ENCODE measurements at places on chromosomes 13 and 19.

DNA sequence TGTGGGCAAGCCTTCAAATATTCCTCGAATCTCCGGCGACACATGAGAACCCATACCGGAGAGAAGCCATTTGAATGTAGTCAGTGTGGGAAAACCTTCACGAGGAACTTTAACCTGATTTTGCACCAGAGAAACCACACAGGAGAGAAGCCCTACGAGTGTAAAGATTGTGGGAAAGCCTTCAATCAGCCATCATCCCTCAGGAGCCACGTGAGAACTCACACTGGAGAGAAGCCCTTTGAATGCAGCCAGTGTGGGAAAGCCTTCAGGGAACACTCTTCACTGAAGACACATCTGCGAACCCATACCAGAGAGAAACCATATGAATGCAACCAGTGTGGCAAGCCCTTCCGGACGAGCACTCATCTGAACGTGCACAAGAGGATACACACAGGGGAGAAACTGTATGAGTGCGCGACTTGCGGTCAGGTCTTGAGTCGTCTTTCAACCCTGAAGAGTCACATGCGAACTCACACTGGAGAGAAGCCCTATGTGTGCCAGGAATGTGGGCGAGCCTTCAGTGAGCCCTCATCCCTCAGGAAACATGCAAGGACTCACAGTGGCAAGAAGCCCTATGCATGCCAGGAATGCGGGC is 28.8 kb downstream of the ZNF333 start:
- no peak for DNase-seq

DNA sequence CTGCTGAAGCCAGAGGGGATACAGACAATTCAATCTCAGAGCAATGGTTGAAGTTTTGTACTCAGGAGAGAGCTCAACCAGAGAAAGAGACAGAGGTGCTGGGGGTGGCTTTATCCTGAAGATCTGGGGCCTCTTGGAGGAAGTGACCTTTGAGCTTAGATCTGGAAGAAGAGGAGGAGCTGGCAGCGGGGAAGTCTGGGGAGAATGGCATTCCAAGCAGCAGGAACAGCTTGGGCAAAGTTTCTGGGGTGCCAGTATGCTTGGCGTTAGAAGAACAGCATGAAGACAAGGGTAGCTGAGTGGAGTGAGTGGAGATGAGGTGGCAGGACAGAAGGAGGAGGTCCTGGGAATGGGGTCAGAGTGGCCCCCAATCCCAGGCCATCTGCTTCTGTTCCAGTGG is 11.3 kb downstream of the MAST3 start:
- DNase-seq, result no peak

DNA sequence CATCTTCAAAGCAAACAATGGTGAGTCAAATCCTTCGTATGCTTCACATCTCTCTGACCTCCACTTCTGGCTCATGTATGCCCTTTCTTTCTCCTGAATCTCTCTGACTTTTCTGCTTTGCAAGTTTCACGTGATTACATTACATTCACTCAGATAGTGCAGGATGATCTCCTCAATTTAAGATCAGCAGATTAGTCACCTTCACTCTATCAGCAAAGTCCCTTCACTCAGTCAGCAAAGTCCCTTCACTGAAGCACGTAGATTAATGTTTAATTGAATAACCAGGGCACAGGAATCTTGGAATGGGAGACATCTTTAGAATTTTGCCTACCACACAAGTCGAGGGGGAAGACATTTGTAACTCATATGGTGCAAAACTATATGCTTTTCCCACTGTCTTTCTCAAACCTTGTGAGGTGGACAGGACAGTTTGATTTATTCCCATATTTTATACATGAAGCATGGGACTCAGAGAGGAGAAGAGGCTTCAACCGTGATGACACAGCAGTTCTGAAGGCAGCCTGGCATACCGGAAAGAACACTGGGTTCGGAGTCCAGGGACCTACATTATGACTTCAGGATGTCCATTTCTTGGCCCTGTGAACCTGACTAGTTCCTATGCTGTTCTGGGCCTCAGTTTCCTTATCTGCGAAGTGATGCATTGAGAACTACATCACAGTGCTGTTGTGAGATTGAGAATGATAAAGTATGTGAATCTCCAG is 23.3 kb downstream of the SIGLECL1 start:
- DNase-seq, result no peak

- DNase-seq, result no peak
These were observed 49.8 kb upstream of the ESD start for GRCh38 chr13:46846726-46847125.

GRCh38 chr13:40155201-40155600 is 499.7 kb downstream of the COG6 start:
- DNase-seq, result no peak

- no peak for DNase-seq
These were observed 262.8 kb upstream of the RFC3 start for GRCh38 chr13:33554919-33555791.

DNA sequence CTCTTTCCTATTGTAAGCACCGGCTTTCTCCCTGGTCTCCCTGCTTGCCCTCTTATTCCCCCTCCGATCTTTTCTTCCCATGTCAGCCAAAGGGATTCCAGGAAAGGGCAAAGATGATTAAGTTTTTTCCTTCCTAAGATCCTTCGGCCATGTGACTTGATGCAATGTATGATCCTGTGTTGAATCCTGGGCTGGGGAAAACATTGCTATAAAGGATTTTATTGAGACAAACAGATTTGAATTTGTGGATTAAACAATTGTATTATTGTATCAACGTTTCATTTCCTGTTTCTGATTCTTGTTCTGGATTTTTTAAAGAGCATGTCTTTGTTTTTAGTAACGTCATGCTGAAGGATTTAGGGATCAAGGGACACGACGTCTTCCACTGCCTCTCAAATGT is 16.9 kb upstream of the ZNF541 start:
- no peak for DNase-seq

DNA sequence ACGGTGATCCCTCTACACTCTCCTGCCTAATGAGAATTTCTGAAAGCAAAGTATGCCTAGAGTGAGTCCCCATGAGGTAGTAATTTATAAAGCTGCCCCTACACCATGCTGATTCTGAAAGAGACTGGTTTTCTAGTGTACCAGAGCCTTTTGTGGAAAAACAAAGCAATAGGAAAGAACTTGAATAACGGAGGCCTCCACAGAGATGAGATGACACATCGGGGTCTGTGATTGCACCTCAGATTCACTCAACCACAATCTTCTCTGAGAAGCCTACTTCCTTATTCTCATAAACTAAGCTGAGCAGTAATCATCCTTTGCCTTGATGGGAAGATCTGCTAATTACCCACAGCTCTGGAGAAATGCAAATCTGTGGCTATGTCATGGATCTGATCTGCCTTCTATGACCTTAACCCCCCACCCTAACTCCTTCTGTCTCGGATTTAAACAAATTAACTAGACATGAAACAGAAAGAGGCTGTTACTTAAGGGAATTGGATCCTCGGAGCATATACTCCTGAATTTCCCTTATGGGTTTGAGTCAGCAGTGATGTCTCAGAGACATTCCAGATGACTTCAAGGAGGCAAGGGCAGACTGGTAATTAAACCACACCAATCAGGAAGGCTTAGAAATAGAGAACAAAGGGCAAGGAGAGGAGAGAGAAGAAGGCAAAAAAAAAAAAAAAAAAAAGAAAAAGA is 128.0 kb downstream of the DCT start:
- DNase-seq, result no peak

- DNase-seq, result no peak
These were observed 15.4 kb upstream of the CCNP start for GRCh38 chr19:40241809-40242384.

- DNase-seq, result no peak
These were observed 99.0 kb downstream of the PCDH20 start for GRCh38 chr13:61316647-61317046.

DNA sequence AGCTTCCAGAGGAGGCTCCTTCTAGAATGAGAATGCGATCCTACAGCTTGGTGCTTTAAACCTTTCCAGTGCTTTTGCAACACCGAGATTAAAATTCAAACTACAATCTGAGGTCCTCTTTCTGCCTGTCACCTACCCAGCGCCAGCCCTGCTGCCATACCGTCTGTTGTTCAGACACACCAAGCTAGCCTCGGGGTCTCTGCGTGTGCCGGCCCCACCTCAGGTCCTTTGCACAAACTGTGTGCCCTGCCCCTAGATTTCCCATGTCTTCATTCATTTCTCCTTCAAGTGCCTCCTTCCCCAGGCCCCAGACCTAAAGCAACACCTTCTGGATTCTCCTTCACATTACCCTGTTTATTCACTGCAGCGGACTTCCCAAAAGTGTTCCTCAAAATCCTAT is 11.1 kb downstream of the HSH2D start:
- no peak for DNase-seq

DNA sequence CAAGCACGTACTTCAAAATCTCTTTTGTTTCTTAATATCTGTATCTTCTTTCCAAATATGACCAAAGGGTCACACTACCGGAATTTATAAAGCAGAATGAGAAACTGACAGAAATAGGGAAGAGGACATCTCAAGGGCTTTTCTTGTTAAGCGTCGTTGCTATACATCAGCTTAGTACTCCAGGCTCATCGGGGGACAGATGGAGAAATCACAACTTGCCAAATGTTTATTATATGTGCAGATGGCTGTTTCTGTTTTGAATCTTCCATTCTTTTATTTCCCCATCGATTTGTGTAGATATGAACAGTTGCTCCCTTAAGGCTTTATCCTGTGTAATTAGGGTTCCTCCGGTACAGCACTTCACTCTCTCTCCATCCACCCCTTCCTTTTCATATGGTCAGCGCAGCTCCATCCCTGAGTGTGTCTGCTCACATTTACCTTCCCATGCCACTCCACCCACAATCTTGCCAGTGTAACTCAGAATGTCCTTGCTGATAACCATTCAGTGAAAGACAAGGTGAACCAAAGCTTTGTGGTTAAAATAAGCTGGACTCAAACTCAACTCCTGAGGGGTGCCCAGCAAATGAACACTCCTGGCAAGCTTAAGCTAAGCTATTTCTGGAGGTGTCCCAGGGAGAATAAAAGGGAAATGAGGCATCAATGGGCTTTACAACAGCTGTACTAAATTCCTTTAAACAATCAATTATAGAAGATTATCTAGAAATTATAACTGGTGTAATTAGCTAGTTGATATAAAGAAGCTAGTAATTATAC is 51.3 kb downstream of the TBC1D4 start:
- no peak for DNase-seq

GRCh38 chr13:44726214-44726613 is 150.1 kb upstream of the TSC22D1 start:
- DNase-seq, result no peak

- no peak for DNase-seq
These were observed 73.1 kb downstream of the TNFSF13B start for GRCh38 chr13:108342369-108343289.

- DNase-seq, result no peak
These were observed 6.7 kb downstream of the RAP2A start for GRCh38 chr13:97440598-97441170.

- DNase-seq, result no peak
These were observed 3.6 kb downstream of the KMT2B start for GRCh38 chr19:35721374-35721773.

DNA sequence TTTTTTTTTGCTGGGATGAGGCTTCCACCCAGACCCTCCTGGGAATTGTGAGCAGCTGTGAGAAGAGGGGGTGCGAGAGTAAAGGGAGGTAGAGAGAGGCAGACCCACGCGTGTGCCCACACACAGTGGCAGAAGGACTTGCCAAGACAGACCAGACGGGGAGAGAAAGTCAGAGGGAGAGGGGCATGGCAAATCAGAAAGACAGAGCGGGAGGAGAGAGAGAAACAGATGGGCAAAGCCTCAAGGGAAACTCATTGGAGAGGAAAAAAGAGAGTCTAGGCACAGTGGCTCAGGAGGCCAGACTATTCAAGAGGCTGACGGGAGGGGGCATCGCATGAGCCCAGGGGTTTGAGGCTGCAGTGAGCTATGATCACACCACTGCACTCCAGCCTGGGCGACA is 17.0 kb downstream of the CATSPERG start:
- DNase-seq, result no peak

DNA sequence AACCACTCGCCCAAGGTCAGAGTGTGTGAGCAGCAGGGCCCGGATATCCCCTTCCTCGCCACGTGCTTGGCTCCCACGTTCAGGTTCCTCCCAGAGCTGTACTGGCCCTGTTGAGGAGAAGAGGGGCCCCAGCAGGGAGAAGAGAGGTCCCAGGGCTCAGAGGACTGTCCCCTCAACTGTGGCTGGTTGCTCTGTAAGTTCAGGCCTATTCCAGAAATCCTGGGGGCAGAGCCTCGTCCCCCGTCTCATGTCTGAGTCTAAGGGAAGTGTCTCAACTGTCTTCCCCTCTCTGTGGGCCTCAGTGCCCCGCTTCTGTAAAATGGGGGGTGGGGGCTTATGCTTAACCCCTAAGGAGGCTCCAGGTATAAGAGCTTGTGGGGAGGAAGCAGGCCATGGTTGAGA is 3.9 kb downstream of the PPP5C start:
- DNase-seq, result no peak

DNA sequence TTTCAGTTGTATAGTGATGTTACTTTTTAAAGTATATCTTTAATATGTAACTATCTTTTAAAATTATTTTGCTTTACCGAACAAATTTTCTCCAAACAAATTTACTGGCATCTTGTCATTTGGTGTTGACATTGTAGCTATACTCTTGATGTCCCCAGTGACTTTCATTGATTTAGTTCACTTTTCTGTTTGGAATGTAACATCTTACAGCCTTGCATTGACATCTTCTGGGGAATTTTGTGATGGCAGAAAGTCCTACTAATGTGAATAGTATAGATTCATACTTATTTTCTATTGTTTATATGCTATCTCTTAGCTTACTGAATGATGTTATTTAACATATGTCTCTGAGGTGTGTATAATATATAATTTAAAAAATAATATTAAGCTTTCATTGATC is 800.9 kb upstream of the ATXN8OS start:
- DNase-seq, result no peak

DNA sequence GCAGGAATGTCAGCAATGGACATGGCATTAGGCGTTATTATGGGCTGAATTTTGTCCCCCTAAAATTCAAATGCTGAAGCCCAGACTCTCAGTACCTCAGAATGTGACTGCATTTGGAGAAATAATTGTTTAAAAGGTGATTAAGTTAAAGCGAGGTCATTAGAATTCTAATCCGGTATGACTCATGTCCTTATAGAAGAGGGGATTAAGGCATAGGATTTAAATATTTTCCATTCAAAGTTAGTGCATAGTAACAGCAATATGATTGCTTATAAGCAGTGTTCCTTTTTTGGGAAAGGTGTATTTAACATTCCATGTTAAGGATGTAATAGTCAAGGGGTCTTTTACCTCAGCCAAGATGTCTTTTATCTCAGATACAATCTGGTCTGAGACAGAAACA is 95.5 kb downstream of the NHLRC3 start:
- no peak for DNase-seq

- no peak for DNase-seq
These were observed at the start of gene MAMSTR for GRCh38 chr19:48719263-48720171. TSS of gene MAMSTR (minus strand) at chr19:48719725. CDS start at chr19:48719031, 694 bp downstream.

- DNase-seq, result peak; percentile 16
These were observed at the start of gene ARL11 for GRCh38 chr13:49627831-49628652. TSS of gene ARL11 (plus strand) at chr13:49628507. CDS start at chr13:49630448, 1,941 bp downstream.

GRCh38 chr13:31588316-31588715 is 151.0 kb upstream of the RXFP2 start:
- DNase-seq, result no peak
